ENCODE measurements at places on chromosomes 11 and 22.
A peak's percentile ranks its signal among the peaks of the same experiment; 100 is the strongest.

DNA sequence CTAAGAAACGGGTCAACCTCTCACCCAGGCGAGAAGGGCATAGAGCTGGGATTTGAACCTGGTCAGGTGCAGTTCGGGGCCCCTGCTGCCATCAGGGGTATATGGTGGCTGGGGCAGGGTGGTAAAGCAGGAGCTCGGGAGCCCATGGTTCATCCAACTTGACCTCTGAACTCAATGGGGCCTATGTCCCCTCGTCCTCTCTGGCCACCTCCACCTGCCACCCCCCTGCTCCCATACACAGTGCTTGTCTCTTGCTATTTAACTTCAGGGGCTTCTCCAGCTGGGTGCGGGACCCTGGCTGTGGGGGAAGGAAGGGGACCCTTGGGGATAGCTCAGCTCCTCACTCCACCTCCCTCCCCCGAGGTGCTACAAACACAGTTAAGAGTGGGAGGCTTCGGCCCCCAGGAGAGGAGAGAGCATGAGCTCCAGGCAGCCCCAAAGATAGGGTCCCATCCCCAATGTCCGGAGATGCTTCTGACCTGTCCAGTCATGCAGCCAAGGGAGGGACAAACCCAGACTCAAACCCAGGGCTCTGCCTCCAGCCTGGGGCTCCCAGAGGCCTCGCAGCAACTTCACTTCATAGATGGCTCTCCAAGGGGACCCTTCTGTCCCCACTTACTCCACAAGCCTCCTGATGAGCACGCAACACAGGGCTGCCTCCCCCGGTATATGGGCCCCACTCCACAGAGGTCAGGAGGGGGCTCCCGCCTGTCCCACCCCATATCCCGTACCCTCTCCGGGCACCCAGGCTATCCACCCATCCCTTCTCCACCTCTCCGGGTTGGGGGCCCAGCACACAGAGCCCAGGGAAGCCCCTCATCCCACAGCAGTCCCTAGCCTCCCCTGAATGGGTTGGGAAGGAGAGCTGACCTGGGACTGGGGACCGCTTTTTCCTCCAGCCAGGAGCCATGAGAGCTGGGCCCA is 712 bp downstream of the IL2RB start:
- DNase-seq = no peak

GRCh38 chr22:38120359-38121110 is 10.1 kb upstream of the BAIAP2L2 start:
- no peak for DNase-seq

DNA sequence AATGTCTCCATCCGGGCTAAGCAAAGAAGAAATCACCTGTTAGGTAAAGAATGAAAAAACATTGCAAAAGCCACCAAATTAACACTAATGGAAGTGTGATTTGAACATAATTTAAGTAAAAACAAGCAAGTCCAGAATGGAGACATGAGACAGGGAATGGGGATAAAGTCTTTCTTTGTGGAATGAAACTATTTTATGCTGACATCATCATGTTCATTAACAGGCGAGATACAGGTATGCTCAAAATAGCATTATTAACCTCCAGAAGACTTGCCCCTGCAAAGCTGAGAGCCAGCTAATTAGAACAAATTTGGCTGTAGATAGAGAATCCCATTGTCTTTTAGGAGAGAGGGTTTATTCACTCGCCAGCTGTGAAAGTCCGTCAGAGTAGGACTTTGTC is 4.9 kb upstream of the LARGE1 start:
- no peak for DNase-seq

- DNase-seq = no peak
Observed at GRCh38 chr11:72561856-72562255, 112.4 kb downstream of the PDE2A start.

GRCh38 chr22:20905415-20906386 is 11.5 kb upstream of the CRKL start:
- no peak for DNase-seq

DNA sequence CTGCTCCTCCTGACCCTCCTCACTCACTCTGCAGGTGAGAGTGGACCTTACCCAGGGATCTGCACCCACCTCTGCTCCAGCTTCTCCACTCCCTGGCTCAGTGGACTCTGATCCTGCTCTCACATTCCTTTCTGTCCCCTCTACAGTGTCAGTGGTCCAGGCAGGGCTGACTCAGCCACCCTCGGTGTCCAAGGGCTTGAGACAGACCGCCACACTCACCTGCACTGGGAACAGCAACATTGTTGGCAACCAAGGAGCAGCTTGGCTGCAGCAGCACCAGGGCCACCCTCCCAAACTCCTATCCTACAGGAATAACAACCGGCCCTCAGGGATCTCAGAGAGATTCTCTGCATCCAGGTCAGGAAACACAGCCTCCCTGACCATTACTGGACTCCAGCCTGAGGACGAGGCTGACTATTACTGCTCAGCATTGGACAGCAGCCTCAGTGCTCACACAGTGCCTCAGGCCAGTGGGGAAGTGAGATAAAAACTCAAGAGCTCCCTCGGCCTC is 29.7 kb upstream of the VPREB1 start:
- DNase-seq = no peak

GRCh38 chr11:44631831-44632230 is 66.4 kb downstream of the CD82 start:
- no peak for DNase-seq

GRCh38 chr11:125384825-125385224 is 111.2 kb downstream of the FEZ1 start:
- DNase-seq = no peak

DNA sequence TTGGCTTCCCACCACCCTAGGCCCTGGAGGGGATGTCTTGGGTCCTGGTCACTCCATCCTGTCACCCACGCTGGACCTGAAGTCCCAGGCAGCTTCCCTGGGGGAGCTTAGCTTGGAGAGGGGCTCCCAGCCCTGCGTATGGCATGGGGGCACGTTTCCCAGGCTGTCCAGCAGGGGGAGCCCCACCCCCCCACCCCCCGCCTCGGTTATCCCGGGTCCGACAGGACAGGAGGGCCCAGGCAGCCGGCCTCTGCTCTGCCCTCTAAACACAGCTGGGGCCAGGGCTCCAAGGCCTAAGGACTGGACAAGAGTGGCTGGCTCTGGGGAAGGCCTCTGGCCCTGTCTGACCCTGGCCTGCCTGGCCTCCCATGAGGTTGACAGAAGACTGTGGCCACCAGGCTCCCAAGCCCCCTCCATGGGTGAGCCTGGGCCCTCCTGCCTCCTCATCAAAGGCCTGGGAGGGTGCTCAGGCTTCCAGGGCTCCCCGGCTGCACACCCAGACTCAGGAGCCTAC is 104.8 kb downstream of the NECTIN1 start:
- no peak for DNase-seq

DNA sequence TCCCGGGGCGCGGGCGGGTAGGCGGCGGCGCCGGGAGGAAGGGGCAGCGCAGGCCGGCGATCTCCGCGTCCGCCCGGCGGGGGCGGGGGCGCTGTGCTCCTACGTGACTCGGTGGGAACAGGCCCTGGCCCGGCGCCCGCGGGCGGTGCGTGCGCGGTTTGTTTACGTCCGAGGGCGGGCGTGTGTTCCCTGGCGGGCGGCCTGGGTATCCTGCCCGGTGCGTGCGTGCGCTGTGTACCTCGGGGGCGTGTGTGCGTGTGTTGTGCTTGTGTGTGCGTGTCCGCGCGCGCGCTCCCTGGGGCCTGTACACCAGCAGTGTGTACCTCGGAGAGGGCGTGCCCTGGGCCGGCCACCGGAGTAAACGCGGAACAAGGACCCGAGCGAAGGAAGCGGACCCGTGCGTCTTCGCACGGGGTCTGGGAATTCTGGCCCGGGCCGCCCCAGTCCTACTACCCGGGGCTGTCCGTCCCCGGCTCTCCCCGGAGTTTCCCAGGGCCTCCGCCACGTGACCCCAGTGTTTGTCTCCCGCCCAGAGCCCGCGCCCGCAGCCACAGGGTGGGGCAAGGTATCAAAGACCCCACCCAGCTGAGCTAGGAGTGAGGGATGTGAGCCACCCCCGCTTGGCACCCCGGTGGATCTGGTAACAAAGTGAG is 769 bp downstream of the MAFF start:
- peak; percentile 50 for DNase-seq

DNA sequence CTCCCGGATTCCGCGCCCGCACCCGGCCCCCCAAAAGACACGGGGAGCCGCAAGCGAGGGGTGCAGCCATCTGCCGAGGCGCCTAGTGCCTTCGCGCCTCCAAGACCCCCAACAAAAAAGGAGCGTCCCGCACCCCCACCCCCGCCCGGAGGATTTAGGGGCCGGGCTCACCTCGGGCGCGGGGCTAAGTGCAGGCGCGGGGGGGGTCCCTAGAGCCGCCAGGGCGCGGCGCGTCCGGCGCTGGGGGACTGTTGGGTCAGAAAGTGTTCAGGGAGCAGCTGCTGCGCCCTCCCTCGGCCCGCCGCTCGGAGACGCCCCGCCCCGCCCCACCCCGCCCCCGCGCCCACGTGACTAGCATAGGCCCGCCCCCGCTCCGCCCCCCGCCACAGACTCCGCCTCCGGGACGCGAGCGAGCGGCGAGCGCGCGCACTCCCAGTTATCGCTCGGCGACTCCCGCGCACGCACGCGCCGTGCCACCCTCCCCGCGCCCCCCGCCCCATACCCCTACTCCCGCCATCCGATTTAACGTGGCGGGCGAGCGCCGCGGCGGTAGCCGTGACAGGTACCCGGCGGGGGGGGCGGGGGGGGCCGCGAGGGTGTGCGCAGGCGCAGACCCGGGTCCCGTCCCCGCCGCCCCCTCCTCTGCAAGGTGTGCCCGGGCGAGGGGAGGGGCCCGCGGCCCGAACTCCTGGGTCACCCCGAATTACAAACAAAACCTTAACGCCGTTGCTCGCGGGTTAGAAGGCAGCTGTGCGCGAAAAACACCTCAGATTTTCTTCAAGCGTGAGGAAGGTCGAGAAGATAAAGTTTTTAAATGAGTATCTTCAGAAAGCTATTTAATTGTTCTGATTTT is 56.2 kb downstream of the KCNJ4 start:
- DNase-seq = peak; percentile 72

DNA sequence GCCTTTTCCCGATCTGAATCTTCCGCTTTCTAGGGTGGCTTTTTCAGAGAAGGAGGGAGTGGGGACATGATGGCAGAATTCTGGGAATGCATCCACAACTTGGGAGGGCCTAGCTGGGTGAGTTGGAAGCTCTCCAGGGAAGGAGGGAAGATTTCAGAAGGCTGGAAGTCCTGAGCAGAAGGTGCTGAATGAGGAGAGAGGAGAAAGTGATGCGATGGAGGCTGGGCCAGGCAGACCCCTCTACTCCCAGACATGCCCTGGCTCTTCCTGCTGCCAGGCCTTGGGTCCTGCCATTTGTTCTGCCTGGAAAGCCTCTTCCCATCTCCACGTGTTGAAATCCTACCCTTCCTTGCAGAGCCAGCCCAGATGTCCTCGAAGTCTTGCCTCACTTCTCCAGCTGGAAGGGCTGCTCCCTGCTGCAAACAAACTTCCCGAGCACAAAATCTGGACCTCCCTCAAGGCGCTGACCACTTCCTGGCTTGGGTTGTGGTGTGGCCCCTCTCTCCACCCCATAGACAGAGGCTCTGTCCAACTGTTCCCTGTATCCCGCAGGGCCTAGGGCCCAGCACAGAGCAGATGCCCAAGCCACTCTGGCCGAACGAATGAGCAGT is 16.8 kb downstream of the LRRC32 start:
- DNase-seq = no peak

GRCh38 chr11:108239076-108239475 is 16.2 kb downstream of the ATM start:
- no peak for DNase-seq

DNA sequence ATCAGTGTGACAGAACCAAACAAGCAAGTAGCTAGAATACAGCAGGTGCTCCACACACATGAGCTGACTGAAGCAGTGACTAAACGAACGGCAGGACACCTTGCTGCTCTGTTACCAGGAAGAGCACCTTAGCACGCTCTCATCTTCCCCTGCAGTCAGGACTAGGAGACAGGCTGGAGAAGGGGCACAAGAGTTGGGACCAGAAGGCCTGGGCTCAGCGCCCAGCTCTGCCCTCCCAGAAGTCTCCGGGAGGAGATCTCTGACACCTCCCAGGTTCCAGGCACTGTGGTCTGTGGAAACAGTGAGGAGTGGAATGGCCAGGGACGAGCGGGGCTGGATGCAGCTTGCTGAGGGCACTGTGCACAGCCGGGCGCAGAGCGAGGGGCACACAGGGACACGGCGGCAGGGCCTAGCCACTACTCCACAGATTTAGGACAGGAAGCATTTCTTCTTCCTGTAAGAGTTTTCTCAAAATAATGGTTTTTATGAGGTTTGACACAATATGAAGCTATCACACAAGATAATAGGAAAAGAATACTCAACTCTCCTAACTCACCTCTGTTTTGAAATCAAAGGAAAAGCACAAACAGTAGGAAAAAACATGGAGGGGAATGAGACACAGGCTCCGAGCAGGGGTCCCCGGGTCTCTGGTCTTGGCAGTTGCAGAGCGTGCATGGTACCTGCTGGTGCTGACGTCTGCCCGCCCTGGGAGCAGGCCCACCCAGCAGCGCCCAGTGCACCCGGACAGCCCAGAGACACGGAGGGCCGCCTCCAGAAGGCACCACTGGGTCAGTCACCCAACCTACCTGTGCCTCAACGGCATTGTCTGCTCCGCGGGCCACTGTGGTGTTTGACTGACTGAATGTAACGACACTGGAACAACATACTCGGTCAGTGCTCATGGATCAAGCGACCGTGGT is 67.6 kb downstream of the NCAPD3 start:
- no peak for DNase-seq

GRCh38 chr11:79262221-79262620 is 178.6 kb downstream of the TENM4 start:
- no peak for DNase-seq

- DNase-seq = no peak
Observed at GRCh38 chr11:114551060-114551459, 8.6 kb downstream of the NXPE1 start.

DNA sequence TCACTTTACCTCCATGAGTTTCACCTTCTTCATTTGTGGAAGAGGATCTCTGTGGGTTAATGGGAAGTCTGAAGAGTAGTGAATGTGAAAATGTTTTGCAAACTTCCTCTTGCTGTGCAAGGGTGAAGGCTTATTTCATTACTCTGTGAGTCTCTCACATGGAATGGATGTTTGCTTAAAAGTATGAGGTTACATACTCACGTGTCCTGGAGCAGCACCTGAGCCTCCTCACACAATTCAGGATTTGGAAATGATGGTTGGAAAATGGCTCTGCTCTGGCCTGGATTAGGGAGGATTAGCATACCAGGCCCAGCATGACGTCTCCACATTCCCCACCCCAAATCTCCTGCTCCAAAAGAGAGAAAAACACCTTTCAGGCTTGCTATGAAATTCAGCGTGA is 4.8 kb downstream of the GRAMD1B start:
- DNase-seq = no peak

Data from stimulated activated CD4-positive, alpha-beta T cell treated with anti-CD3 and anti-CD28 coated beads, Interleukin-12 subunit alpha, Interleukin-12 subunit beta, amount 100 ng/mL, for 48 hours (primary cell).